K562 (cell line): ENCODE measurements at places on chromosomes 3 and 15. TPM values are rescaled to one million over a fixed set of nuclear protein-coding genes. Genes with fewer than 3 reads are reported as not detected.

SACM1L gene
- 51.2 and 52.7 TPM in 2 replicates for total RNA-seq

TMCO5A gene
- not detected in 2 replicates for total RNA-seq

LRRC31 gene
- total RNA-seq = not detected in 2 replicates

FRMD4B gene
- total RNA-seq = 0.09 and 0.25 TPM in 2 replicates

CFAP20DC gene
- total RNA-seq = 3.5 and 4.6 TPM in 2 replicates

WNT5A gene
- total RNA-seq = 0.11 and 0.25 TPM in 2 replicates

LRRIQ4 gene
- total RNA-seq = not detected in 2 replicates

C2CD4A gene
- total RNA-seq = not detected in 2 replicates

TRAIP gene
- total RNA-seq = 20.2 and 24.7 TPM in 2 replicates

PLSCR5 gene
- total RNA-seq = not detected in 2 replicates

CSK gene
- 108 and 112 TPM in 2 replicates for total RNA-seq

CGNL1 gene
- 0.07 and 0.18 TPM in 2 replicates for total RNA-seq

NOX5 gene
- not detected in 2 replicates for total RNA-seq

DUOXA2 gene
- not detected in 2 replicates for total RNA-seq

BDH1 gene
- 0.11 and 0.27 TPM in 2 replicates for total RNA-seq

DAPK2 gene
- total RNA-seq = 3.3 and 3.9 TPM in 2 replicates

RNF168 gene
- 29.0 and 31.8 TPM in 2 replicates for total RNA-seq

PLOD2 gene
- total RNA-seq = 0.69 and 0.72 TPM in 2 replicates

CHRM5 gene
- total RNA-seq = not detected in 2 replicates

CPNE9 gene
- total RNA-seq = not detected in 2 replicates

EPHB3 gene
- 0.04 TPM in 1 of 2 replicates, not detected in the other for total RNA-seq

EXD1 gene
- total RNA-seq = not detected in 2 replicates

LDHAL6B gene
- total RNA-seq = not detected in 2 replicates

EOMES gene
- 0.07 TPM in 1 of 2 replicates, not detected in the other for total RNA-seq

PAQR9 gene
- 0.40 and 0.58 TPM in 2 replicates for total RNA-seq

KBTBD12 gene
- total RNA-seq = not detected in 2 replicates

TMEM43 gene
- 38.9 and 39.7 TPM in 2 replicates for total RNA-seq

LTK gene
- 3.7 and 4.4 TPM in 2 replicates for total RNA-seq

ITPKA gene
- 33.3 and 35.8 TPM in 2 replicates for total RNA-seq

ATP8B4 gene
- 0.51 and 0.69 TPM in 2 replicates for total RNA-seq

STRA6 gene
- total RNA-seq = 0.38 and 0.47 TPM in 2 replicates

BFSP2 gene
- not detected in 2 replicates for total RNA-seq

B2M gene
- total RNA-seq = 460 and 518 TPM in 2 replicates

VGLL4 gene
- 10.9 and 11.5 TPM in 2 replicates for total RNA-seq

SPESP1 gene
- total RNA-seq = not detected in 2 replicates

FEM1B gene
- 32.2 and 42.1 TPM in 2 replicates for total RNA-seq

SH2D7 gene
- not detected in 2 replicates for total RNA-seq

LSMEM2 gene
- total RNA-seq = not detected in 2 replicates

MST1 gene
- 1.2 and 1.4 TPM in 2 replicates for total RNA-seq

ADAMTS17 gene
- total RNA-seq = 0.07 and 0.09 TPM in 2 replicates

ACAA1 gene
- total RNA-seq = 66.8 and 67.9 TPM in 2 replicates

CHST13 gene
- total RNA-seq = not detected in 2 replicates

LOXL1 gene
- total RNA-seq = not detected in 2 replicates

AQP9 gene
- 0.09 TPM in 1 of 2 replicates, not detected in the other for total RNA-seq

TTLL13 gene
- total RNA-seq = 0.11 and 0.36 TPM in 2 replicates

LACTB gene
- total RNA-seq = 7.0 and 8.4 TPM in 2 replicates

TP63 gene
- total RNA-seq = 1.1 and 1.4 TPM in 2 replicates

PDCD10 gene
- 121 and 134 TPM in 2 replicates for total RNA-seq

LPP gene
- total RNA-seq = 0.18 and 0.40 TPM in 2 replicates

SLC27A2 gene
- total RNA-seq = 20.9 and 24.4 TPM in 2 replicates

CCDC71 gene
- total RNA-seq = 18.4 and 18.7 TPM in 2 replicates

STAB1 gene
- total RNA-seq = 3.9 and 4.7 TPM in 2 replicates

HPS3 gene
- 6.8 and 7.2 TPM in 2 replicates for total RNA-seq
